GM13977 (cell line): ENCODE measurements at places on chromosomes 11 and 22.

GRCh38 chr11:134453441-134453840 is 41.4 kb upstream of the B3GAT1 start:
- no peak for DNase-seq

DNA sequence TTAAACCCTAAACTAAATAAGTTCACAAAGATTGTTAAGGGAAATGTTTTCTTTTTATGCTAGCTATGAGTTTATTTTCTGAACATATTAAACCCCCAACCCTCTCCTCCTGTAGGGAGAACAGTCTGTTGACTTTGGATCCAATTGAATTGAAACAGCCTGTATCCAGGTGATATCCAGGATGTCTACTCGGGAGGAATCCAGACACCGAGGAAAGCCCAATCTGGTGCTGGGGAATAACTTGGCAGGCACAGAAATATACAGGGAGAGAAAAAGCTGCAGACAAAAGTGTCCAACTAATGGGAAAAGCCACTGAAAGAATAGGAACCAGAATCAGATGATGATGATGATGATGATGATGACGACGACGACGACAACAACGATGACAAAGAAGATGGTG is 93.9 kb upstream of the API5 start:
- no peak for DNase-seq

DNA sequence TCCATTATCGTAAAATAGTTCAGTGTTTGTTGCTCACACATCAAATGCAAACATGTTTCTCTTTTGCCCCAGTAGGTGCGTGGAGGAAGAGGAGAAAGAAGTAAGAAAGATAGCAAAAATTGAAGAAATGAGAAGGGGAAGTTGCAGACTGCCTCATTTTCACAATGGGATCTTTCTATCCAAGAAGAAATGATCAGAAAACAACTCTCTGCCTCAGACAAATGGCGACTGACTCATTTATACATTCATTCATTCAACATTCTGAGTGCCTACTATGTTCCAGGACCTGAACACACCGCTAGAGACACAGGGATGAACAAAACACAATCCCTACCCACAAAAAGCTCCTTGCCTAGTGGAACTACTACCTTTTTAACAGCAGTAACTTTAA is 367 bp downstream of the HPS5 start:
- DNase-seq: peak; percentile 16

GRCh38 chr11:118939953-118940598 is 14.3 kb upstream of the BCL9L start:
- DNase-seq: no peak

DNA sequence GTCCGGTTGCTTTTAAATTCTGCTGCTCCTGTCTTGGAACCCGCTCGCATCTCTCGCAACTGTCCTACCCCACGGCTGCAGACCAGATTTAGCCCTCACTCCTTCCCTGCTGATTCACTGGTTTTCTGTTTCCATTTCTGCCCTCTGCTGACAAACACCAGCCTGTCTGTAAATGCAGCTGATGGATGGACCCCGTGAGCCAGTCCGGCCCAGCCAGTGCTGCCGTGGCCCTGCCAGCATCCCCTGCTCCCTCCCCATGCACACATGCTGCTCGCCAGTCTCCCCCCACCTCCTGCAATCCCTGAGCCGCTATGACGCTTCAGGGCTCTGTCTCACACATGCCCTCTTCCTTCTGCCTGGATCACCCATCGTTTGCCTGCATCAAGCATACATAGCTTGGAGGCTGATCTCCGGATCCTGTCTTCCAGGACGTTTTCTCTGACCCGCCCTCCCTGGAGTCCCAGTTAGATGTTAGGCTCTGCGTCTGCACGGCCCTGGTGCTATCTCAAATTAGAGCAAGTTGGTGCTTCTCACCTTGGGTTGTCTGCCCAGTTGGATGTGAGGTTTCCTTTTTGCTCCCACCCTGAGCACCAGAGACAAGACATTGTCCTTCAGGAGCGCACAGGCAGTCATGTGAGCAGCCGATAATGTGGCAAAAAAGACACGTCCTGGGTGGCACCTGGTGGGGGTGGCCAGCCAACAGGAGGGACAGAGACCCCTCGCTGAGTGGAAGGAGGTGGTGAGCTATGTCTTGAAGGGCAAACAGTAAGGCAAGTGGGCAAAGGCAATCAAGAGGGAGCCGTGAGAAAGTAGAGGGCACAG is 4.3 kb upstream of the ACR start:
- no peak for DNase-seq

DNA sequence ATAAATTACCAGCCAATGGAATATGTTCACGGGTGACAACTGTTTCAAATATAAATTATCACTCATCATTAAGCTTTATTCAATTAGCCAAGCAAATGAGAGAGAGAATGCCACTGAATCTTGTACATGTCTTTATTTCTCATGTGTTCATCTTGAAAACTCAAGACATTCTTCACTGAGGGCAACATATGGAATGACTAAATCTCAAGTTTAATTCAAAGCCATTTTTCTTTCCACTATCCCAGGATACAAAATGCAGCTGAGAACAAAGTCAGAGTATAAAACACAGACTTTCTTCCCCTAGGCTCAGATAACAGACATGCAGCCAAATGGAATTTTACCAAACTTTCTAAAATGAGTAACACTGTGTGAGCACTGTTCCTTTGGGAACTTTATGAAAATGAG is 12.1 kb upstream of the BBOX1 start:
- DNase-seq: no peak

GRCh38 chr11:125053167-125053566 is 9.9 kb upstream of the SLC37A2 start:
- DNase-seq: no peak

- no peak for DNase-seq
Measured at GRCh38 chr11:2691991-2692875, 7.6 kb downstream of the KCNQ1OT1 start.

DNA sequence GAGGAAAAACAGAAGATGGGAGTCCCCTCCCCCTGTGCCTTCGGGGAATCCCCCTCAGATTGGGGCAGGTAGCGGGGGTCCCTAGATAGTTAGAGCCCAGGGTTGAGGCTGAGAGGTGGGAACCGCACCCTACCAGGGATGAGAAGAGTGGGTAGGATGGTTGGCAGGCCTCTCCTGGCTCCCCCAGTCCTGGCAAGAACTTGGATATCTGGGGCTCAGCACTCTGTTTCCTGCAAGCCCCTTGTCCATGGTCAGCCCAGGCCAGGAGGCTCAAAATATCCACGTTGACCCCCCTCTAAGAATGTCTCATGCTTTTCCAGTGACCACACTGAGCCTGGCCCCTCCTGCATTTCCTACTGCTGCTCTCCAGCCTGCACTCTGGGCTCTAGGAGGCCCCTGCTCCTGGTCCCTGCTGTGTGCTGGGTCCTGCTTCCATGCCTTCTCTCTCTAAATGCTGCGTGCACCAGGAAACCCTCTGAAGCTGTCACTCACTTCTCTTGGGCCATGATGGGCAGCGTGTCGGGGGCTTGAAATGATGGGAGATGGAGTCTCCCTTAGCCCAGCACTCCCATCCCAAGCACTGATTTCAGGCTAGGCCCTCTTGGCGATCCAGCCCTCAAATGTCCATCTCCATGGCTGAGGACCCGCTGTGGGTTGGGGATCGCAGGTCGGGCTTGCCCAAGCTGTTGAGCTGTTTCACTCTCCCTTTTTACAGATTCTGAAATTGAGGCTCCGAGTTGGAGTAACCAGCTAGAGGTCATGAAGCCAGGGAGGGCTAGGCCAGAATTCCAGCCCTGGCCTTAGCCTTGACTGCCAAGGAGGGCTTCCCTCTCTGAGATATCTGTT is 2.0 kb downstream of the MAP3K11 start:
- no peak for DNase-seq

- no peak for DNase-seq
Measured at GRCh38 chr11:67276781-67277230, 10.5 kb downstream of the GRK2 start.

GRCh38 chr11:14539982-14540421 is 19.8 kb upstream of the PSMA1 start:
- no peak for DNase-seq

DNA sequence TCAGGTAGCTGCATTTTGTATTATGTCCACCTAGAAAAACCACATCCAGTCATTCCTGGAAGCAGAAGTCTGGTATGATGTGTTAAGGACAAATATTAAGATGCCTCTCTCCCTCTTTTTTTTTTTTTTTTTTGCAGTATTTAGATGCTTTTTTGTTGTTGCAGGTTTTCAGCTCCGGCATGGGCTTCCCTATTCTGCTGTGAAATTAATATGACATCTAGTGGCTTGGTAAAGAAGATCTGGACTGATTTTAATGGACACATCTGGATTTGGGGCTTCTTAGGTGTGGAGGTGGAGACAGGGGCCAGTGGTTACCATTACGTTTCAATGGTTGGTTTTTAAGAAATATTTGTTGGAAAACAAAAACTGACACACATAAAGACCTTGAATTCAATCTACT is 47.5 kb upstream of the RASSF10 start:
- no peak for DNase-seq

GRCh38 chr11:114039551-114039950 is 20.0 kb upstream of the ZBTB16 start:
- DNase-seq: no peak
